Heart right ventricle (tissue), 16 donors: ENCODE measurements at places on chromosomes 4 and X. TPM values are rescaled to one million over a fixed set of nuclear protein-coding genes. Genes with fewer than 3 reads are reported as not detected.

GRCh38 chr4:118335324-118335723, 17.5 kb downstream of the PRSS12 start:
- DNase-seq: no peak
- no peak overlapping the region for H3K4me3 ChIP-seq
- no peaks in the 10 kb centered on the region for H3K36me3 ChIP-seq

DNA sequence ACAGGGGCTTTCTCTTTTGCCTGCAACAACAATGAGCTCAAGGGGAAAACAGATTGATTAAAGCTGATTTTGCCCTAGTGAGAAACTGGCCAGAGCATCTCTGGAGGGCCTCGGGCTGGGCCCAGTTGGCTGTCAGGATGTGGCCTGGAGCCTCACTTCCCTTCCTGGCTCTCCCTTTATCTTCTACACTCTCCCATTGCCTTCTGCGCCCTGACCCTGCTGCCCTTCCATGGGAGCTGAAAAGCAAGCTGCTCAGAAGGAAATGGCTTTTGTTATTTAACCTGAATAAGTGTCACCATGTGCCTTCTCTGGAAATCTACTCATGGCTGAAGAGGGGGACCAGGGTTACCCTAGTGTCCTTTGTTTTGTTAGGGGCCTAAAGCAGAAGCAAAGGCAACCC, 43.8 kb downstream of the NHSL2 start:
- peaks cover 5% of the 10 kb centered on the region for H3K4me1 ChIP-seq
- H3K4me3 ChIP-seq: no peak overlapping the region
- H3K36me3 ChIP-seq: no peaks in the 10 kb centered on the region
- no peaks in the 10 kb centered on the region for H3K27me3 ChIP-seq
- no peak for DNase-seq
- no peak overlapping the region for H3K27ac ChIP-seq

Gene MAGEA6
- not detected for polyA plus RNA-seq

Gene COL25A1
- 0.36 TPM for polyA plus RNA-seq

- DNase-seq: no peak
- H3K27me3 ChIP-seq: no peaks in the 10 kb centered on the region
- H3K4me3 ChIP-seq: no peak overlapping the region
- no peak overlapping the region for H3K27ac ChIP-seq
Measured at GRCh38 chrX:76155786-76156185, 17.1 kb upstream of the PBDC1 start.

GRCh38 chrX:135931644-135932487, 38.4 kb downstream of the SAGE1 start:
- no peaks in the 10 kb centered on the region for H3K36me3 ChIP-seq
- no peak overlapping the region for H3K4me3 ChIP-seq
- H3K27ac ChIP-seq: no peak overlapping the region
- peak; percentile 13 for DNase-seq
- no peaks in the 10 kb centered on the region for H3K4me1 ChIP-seq
